Small intestine (tissue), 16 donors: ENCODE measurements at places on chromosomes 16 and 17. TPM values are rescaled to one million over a fixed set of nuclear protein-coding genes. Genes with fewer than 3 reads are reported as not detected.
A peak's percentile ranks its signal among the peaks of the same experiment; 100 is the strongest.

Gene SLC12A3
- 0.04 TPM for polyA plus RNA-seq

Gene SPATA32
- 0.04 TPM for polyA plus RNA-seq

DNA sequence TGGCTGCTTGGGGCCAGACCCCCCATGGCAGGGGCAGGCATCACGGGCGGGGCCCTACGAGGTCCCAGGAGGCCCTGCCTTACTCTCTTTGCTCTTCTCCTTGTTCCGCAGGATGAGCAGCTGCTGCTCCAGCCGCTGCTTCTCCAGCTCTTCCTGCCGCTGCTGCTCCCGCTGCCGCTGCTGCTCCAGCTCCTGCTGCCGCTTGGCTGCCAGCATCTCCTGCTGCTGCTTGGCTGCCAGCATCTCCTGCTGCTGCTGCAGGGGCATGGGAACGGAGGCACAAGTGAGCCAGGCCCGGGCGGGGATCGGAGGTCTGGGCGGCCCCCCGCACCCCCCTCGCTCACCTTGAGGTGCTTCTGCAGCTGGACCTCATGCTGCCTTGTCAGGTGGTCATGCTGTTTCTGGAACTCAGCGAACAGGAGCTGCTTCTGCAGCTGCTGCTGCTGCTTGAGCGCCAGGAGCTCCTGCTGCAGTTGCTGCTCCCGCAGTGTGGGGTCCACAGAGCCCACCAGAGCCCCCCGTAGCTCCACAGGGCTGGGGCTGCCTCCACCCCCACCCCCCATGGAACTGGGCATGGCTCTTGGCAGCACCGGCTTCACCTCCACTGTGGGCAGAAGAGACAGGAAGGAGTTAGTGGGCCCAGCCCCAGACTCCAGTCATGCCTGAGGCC, 22.8 kb downstream of the G6PC3 start:
- no peak overlapping the region for H3K4me3 ChIP-seq
- no peak overlapping the region for H3K27ac ChIP-seq
- no peaks in the 10 kb centered on the region for H3K27me3 ChIP-seq
- H3K4me1 ChIP-seq, result peaks cover 33% of the 10 kb centered on the region
- H3K36me3 ChIP-seq, result peaks cover 68% of the 10 kb centered on the region
- no peak for DNase-seq

DNA sequence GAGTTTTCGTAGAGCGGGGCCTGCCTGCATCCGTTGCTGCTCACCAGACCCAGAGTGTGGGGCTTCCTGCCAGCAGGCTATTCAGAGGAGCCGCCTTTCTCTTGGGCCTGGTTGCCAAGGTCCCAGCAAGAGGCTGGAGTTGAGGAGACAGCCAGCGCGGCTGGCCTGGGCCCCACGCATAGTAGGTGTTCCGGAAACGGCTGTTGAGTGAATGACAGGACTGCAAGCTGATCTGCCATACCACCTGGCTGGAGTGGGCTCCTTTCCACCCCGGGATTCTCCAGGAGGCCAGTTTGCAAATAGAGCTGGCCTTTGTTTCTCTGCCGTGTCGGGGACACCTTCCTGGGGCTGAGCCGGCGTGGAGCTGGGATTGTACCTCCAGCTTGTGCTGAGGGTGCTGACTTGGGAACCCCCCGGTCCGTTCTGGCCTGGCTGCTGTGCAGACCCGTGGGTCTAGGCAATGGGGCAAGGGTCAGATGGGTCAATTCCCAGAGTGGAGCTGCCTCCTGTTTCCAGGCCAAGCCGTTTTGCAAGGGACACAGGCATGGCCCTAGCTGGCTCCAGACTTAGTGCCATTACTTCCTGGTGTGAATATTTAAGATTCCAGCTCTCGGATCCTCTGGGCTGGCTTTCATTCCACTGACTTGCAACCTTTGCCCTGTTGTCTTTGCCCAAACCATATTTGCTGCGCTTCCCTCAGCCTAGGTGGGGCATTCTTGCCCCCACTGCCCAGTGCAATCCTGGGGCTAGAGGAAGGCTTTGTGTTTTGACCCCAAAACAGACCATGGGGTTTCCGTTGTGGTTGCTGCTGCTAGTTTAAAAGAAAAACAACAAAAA, 68.8 kb downstream of the CMIP start:
- no peaks in the 10 kb centered on the region for H3K27me3 ChIP-seq
- H3K4me1 ChIP-seq, result peaks cover 10% of the 10 kb centered on the region
- no peak for DNase-seq
- no peak overlapping the region for H3K4me3 ChIP-seq
- no peaks in the 10 kb centered on the region for H3K36me3 ChIP-seq
- H3K27ac ChIP-seq, result no peak overlapping the region

Gene BCAS3
- polyA plus RNA-seq, result 10.5 TPM

- DNase-seq, result no peak
- H3K4me3 ChIP-seq, result no peak overlapping the region
- H3K36me3 ChIP-seq, result no peaks in the 10 kb centered on the region
- H3K27ac ChIP-seq, result no peak overlapping the region
Measured at GRCh38 chr17:79577485-79578187, 33.2 kb downstream of the RBFOX3 start.

DNA sequence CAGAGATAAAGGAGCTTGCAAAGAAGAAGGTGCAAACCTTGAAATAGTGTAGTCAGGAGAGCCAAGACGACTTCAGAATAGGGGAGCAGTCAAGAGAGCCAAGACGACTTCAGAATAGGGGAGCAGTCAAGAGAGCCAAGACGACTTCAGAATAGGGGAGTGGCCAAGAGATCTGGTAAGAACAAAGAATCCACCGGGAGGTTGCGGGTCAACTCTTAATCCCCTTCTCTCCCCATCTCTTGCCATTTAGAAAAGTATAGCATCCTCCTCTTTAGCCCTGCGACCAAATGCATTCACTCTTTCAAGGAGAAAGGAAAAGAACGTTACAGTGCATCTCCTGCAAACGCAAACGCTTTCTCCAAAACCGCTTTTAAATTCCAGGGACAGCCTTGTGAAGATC, 713 bp downstream of the KNOP1 start:
- H3K27ac ChIP-seq, result peak overlapping the region; percentile 74
- no peaks in the 10 kb centered on the region for H3K27me3 ChIP-seq
- no peak for DNase-seq
- H3K4me3 ChIP-seq, result peak overlapping the region; percentile 93

GRCh38 chr17:7220593-7221277, 997 bp downstream of the ACADVL start:
- peak overlapping the region; percentile 78 for H3K4me3 ChIP-seq
- H3K27ac ChIP-seq, result peak overlapping the region; percentile 93
- H3K36me3 ChIP-seq, result peaks cover 20% of the 10 kb centered on the region
- peaks cover 8% of the 10 kb centered on the region for H3K4me1 ChIP-seq
- peaks cover 16% of the 10 kb centered on the region for H3K27me3 ChIP-seq

- peaks cover 30% of the 10 kb centered on the region for H3K4me1 ChIP-seq
- H3K4me3 ChIP-seq, result peak within 1 kb of the TSS; percentile 73
- H3K27ac ChIP-seq, result peak within 1 kb of the TSS; percentile 91
- no peaks in the 10 kb centered on the region for H3K36me3 ChIP-seq
Measured at GRCh38 chr17:38752308-38753070, at the start of gene PSMB3. Gene PSMB3 (plus strand): TSS chr17:38752741. CDS start chr17:38752827, 86 bp downstream.

DNA sequence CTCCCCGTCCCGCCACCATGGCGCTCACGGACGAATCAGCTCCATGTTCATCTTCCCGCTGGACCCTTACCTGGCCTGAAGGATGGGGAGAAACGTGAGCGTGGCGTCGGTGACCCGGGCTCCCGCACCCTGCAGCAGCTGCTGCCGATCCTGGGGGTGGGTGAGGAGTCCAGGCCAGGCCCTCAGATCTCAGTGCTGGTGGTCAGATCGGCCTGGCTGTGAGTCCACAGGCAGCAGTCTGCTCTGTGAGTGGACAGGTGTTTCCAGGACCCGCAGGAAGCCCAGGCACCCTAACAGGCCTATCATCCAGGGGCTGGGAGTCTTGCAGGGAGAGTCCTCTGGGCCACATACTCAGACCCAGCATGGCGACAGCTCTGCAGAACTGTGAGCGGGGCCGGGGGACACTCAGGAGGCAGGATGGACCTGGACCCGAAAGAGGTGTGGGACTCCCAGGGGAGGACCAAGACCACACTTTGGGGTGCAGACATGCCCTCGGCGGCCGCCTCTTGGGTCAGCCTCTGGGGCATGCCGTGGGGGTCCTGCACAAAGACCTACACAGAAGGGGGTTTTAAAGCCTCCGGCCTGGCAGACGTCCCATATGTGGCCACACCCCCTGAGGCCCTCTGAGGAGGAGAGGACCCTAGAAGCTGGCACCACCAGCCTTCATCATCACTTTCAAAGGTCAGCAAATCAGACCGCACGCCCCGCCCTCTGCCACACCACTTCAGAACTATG, 27.2 kb upstream of the ZNF469 start:
- DNase-seq, result no peak
- no peak overlapping the region for H3K27ac ChIP-seq
- H3K4me3 ChIP-seq, result no peak overlapping the region

Gene SHISA9
- polyA plus RNA-seq, result not detected

DNA sequence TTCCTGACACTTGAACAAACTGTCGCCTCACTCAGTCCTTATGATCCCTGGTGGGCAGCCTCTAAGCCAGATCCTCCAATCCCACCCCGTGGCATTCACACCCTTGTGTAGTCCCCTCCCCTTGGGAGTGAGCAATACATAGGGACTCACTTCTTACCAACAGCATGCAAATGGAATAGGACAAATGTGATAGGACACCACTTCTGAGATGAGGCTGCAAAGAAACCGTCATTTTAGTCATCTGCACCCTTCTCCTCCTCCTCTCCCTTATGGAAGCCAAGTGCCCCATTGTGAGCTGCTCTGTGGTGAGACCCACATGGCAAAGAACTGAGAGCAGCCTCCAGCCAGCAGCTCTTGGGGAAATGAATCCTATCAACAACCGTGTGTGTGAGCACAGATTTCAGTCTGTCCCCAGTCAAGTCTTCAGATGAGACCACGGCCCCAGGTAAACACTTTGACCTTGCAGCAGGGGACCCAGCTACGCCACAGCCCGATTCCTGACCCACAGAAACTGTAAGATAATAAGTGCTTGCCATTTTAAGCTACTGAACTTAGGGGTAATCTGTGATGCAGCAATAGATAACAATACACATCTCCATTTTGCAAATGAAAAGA, 46.9 kb downstream of the ZFHX3 start:
- DNase-seq, result no peak
- H3K4me3 ChIP-seq, result no peak overlapping the region
- no peaks in the 10 kb centered on the region for H3K36me3 ChIP-seq
- no peaks in the 10 kb centered on the region for H3K4me1 ChIP-seq
- H3K27me3 ChIP-seq, result no peaks in the 10 kb centered on the region

DNA sequence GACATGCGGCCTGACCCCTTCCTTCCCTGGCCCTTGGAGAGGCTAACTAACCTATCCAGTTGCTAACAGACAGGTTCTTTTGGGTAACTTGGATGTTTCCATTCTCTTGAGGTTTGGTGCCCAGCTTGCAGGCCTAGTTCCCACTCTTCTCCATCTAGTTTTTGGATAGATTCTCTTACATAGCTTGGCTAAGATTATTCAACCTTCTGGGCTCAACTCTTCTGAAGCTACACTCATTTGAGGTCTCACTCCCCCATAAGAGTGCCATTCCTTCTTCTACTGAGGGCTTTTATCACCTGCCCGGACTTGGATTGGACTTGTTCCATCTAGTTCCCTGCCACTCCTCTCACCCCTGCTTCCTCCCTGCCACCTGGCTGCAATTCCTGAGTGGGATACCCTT, 44.1 kb upstream of the MARCHF10 start:
- no peak for DNase-seq
- no peaks in the 10 kb centered on the region for H3K27me3 ChIP-seq
- H3K36me3 ChIP-seq, result no peaks in the 10 kb centered on the region
- H3K27ac ChIP-seq, result no peak overlapping the region
- no peaks in the 10 kb centered on the region for H3K4me1 ChIP-seq
- no peak overlapping the region for H3K4me3 ChIP-seq

DNA sequence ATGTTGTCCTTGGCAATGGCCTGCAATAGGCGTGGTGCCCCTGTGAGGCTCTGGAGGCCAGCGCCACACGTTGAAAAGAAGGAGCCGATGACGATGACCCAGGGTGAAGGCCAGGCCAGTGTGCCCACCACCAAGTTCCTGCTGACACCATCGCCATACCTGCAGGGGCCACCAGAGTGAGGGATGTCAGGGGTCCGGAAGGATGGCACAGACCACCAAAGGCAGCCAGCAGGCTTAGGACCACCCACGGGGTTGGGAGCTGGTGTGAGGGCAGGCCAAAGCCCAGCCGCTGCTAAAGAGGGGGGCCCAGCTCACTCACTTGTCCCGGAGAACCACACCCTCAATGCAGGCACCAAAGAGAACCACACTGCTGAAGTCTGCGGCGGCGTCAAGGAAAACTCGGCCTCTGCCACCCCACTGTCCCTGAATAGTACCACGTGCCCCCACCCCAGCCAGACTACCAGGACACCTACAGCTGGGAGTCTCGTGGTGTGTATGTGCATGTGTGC, 6.5 kb upstream of the LCAT start:
- H3K36me3 ChIP-seq, result no peaks in the 10 kb centered on the region
- H3K4me3 ChIP-seq, result no peak overlapping the region
- no peaks in the 10 kb centered on the region for H3K4me1 ChIP-seq
- no peaks in the 10 kb centered on the region for H3K27me3 ChIP-seq
- no peak overlapping the region for H3K27ac ChIP-seq

- no peaks in the 10 kb centered on the region for H3K27me3 ChIP-seq
- H3K4me3 ChIP-seq, result no peak overlapping the region
- peaks cover 63% of the 10 kb centered on the region for H3K36me3 ChIP-seq
- DNase-seq, result no peak
- H3K4me1 ChIP-seq, result peaks cover 19% of the 10 kb centered on the region
Measured at GRCh38 chr17:76714822-76715495, 4.2 kb upstream of the MXRA7 start.

DNA sequence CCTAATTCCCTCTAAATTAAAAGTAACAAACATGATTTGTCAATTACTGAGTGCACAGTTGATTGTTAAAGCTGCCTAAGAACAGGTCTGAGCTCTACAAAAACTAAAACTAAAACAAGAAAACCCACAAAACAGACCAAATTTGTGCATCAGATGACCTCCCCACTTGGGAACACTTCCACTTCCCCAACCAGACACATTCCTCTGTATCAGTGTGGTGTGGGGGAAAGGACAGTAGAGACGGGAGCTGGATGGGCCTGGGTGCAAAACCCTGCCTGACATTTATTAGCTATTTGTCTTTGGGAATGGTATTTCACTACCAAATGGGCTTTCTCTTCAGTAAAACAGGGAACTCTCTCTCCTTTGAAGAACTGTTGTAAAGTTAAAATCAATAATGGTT, 29.8 kb downstream of the STAT3 start:
- no peak overlapping the region for H3K27ac ChIP-seq
- peaks cover 7% of the 10 kb centered on the region for H3K4me1 ChIP-seq
- DNase-seq, result no peak
- H3K36me3 ChIP-seq, result no peaks in the 10 kb centered on the region
- no peaks in the 10 kb centered on the region for H3K27me3 ChIP-seq

- DNase-seq, result peak; percentile 74
- H3K36me3 ChIP-seq, result peaks cover 42% of the 10 kb centered on the region
- H3K27ac ChIP-seq, result peak overlapping the region; percentile 93
- no peaks in the 10 kb centered on the region for H3K27me3 ChIP-seq
- H3K4me1 ChIP-seq, result peaks cover 63% of the 10 kb centered on the region
Measured at GRCh38 chr17:77373299-77374169, 232.8 kb downstream of the SEC14L1 start.
